ENCODE measurements at places on chromosomes 3 and 15. TPM values are rescaled to one million over a fixed set of nuclear protein-coding genes. Genes with fewer than 3 reads are reported as not detected.

The CPLX3 gene
- total RNA-seq, result not detected

The LRRC15 gene
- not detected for total RNA-seq

The CFAP91 gene
- not detected for total RNA-seq

The CAV3 gene
- not detected for total RNA-seq

The OPA1 gene
- 88.2 TPM for total RNA-seq

The LDHAL6B gene
- not detected for total RNA-seq

The TRIM42 gene
- total RNA-seq, result not detected

The ATP8B4 gene
- total RNA-seq, result 0.26 TPM

The LMAN1L gene
- total RNA-seq, result under 0.01 TPM

The MST1R gene
- 20.4 TPM for total RNA-seq

The RAD51 gene
- total RNA-seq, result 0.53 TPM

The PLSCR5 gene
- not detected for total RNA-seq

The PPM1M gene
- 2.6 TPM for total RNA-seq

The SLCO2A1 gene
- not detected for total RNA-seq

The PARL gene
- 68.0 TPM for total RNA-seq

The ADAMTSL3 gene
- 1.2 TPM for total RNA-seq

The KBTBD13 gene
- not detected for total RNA-seq

The FAM107A gene
- total RNA-seq, result not detected

The GOLGA8Q gene
- total RNA-seq, result 2.2 TPM

The TTC21A gene
- 1.8 TPM for total RNA-seq

The P3H2 gene
- total RNA-seq, result 14.6 TPM

The PARP15 gene
- total RNA-seq, result 0.13 TPM

The TGM4 gene
- total RNA-seq, result under 0.01 TPM

The CPEB1 gene
- under 0.01 TPM for total RNA-seq

The GHRL gene
- 0.13 TPM for total RNA-seq

The MUC4 gene
- 0.26 TPM for total RNA-seq

The SLC28A2 gene
- not detected for total RNA-seq

The RFTN1 gene
- 8.4 TPM for total RNA-seq

The ZNF662 gene
- 1.3 TPM for total RNA-seq

The CPNE9 gene
- not detected for total RNA-seq

The CCR9 gene
- total RNA-seq, result not detected

The TBC1D2B gene
- total RNA-seq, result 15.4 TPM

The SLC12A1 gene
- total RNA-seq, result not detected

The GPR149 gene
- total RNA-seq, result not detected

The C2CD4B gene
- 0.26 TPM for total RNA-seq

The ANAPC13 gene
- 66.4 TPM for total RNA-seq

The PIGZ gene
- total RNA-seq, result 1.7 TPM

The UTS2B gene
- total RNA-seq, result not detected

The C3orf22 gene
- not detected for total RNA-seq

The GHSR gene
- total RNA-seq, result not detected

The CGNL1 gene
- total RNA-seq, result 1.5 TPM

The TM6SF1 gene
- total RNA-seq, result 2.6 TPM

The CDC25A gene
- 2.4 TPM for total RNA-seq

Data from bronchial epithelial cell (primary cell).